ENCODE measurements at places on chromosomes 13 and 19. TPM values are rescaled to one million over a fixed set of nuclear protein-coding genes. Genes with fewer than 3 reads are reported as not detected.

The CGB8 gene
- not detected for total RNA-seq

GRCh38 chr19:16330368-16330801 is 5.8 kb downstream of the KLF2 start:
- ATAC-seq: peak; percentile 96

The GPR108 gene
- total RNA-seq: 64.7 TPM

The CABP5 gene
- not detected for total RNA-seq

All from activated T-helper 17 cell treated with anti-CD3 and anti-CD28 coated beads, Interleukin-2, amount 50 U/mL, for 72 hours (primary cell).